ENCODE measurements at places on chromosomes 2 and 18. TPM values are rescaled to one million over a fixed set of nuclear protein-coding genes. Genes with fewer than 3 reads are reported as not detected.
A peak's percentile ranks its signal among the peaks of the same experiment; 100 is the strongest.

GRCh38 chr2:169272010-169272409 is 90.3 kb downstream of the LRP2 start:
- DNase-seq: no peak

GRCh38 chr2:102515851-102516250 is 42.8 kb downstream of the SLC9A4 start:
- DNase-seq: no peak

GRCh38 chr2:10977003-10977402 is 65.3 kb downstream of the KCNF1 start:
- no peak for DNase-seq

DNA sequence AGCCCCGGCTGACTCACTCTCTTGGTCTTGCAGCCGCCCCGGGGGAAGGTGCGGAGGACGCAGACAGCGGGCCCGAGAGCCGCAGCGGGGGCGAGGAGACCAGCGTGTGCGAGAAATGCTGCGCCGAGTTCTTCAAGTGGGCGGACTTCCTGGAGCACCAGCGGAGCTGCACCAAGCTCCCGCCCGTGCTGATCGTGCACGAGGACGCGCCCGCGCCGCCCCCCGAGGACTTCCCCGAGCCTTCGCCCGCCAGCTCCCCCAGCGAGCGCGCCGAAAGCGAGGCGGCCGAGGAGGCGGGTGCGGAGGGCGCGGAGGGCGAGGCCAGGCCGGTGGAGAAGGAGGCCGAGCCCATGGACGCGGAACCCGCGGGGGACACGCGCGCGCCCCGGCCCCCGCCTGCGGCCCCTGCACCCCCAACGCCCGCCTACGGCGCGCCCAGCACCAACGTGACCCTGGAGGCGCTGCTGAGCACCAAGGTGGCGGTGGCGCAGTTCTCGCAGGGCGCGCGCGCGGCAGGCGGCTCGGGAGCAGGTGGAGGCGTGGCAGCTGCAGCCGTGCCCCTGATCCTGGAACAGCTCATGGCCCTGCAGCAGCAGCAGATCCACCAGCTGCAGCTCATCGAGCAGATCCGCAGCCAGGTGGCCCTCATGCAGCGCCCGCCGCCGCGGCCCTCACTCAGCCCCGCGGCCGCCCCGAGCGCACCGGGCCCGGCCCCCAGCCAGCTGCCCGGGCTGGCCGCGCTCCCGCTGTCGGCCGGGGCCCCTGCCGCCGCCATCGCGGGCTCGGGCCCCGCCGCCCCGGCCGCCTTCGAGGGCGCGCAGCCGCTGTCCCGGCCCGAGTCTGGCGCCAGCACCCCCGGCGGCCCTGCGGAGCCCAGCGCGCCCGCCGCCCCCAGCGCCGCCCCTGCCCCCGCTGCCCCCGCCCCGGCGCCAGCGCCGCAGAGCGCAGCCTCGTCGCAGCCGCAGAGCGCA is 12.7 kb downstream of the SALL3 start:
- no peak for DNase-seq

- no peak for DNase-seq
Observed at GRCh38 chr2:129859175-129859574, 120.3 kb upstream of the RAB6C start.

DNA sequence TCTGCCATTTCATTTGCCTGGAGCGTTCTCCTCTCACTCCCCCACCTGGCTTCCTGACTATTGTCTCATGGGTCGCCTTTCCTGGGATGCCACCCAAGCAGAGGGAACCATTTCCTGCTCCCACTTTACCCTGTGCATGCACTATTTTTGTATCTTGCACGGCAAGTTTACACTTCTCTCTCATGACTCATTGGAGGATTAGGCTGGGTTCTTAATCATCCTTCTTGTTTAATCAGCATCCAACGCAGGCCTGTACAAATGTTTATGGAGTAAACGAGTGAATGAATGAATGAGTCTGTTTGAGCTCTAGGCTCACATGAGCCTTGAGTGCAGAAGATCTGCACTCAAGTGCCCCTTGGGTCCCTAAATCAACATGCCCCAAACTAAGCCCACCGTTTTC is 3.8 kb upstream of the ARHGAP25 start:
- DNase-seq: no peak

DNA sequence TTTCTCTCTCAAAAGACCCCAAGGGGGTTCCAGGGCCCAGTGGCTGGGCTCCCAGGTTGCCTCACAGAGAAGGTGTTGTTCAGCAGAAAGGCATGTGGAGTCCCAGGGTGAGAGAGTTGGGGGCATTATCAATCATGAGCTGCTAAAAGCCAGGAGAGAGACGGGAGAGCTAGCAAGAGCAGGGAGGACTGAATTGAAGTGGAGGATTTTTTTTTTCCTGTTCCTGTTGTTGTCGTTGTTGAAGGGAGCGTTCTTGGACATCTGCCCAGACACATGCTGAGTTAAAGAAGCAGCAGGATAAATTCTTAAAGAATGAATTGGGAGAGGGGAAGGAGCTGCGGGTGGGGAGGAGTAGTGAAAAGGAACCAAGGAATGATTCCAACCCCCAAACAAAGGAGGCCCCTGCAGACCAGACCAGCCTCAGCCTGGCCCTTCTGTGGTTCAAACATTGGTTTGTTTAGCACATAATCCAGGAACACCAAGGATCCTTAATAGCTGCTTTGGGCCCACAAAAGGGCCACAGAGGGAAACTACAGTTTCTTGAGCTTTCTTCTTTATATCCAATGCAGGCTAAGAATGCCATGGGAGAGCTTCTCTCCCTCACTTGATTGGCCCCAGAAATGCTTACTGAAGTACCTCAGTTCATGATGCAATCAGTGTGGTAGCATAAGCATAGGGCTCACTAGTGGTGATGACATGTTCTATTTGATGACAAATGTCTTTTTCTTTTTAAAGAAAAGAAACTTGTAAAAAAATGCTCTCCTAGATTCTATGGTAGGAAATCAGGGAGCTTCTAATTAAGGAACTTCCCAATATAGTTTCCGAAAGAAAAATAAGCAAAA is 146.0 kb downstream of the SETBP1 start:
- peak; percentile 92 for DNase-seq

GRCh38 chr2:225097035-225097434 is 54.8 kb upstream of the DOCK10 start:
- DNase-seq: no peak

- DNase-seq: no peak
Observed at GRCh38 chr2:1769703-1770422, 25.5 kb upstream of the PXDN start.

- DNase-seq: no peak
Observed at GRCh38 chr2:1055014-1055595, 104.5 kb downstream of the SNTG2 start.

- peak; percentile 80 for DNase-seq
Observed at GRCh38 chr2:129710670-129711495, 268.6 kb upstream of the RAB6C start.

DNA sequence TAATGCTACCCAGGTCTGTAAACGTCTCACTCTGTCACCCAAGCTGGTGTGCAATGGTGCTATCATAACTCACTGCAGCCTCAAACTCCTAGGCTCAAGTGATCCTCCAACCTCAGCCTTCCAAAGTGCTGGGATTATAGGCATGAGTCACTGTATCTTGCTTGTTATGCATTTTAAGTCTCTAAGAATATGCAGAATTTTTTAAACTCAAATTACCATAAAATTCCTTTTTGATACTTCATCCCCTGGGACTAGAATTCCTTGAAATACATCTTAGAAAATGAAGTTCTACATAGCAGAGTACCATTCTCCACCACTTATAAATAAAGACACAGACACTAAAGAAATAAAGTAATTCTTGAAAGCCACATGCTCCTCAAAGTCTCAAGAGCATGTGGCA is 30.2 kb upstream of the LRATD1 start:
- DNase-seq: no peak

GRCh38 chr18:5914951-5915350 is 19.6 kb upstream of the TMEM200C start:
- DNase-seq: no peak

GRCh38 chr2:105490956-105491355 is 92.1 kb upstream of the FHL2 start:
- DNase-seq: no peak

DNA sequence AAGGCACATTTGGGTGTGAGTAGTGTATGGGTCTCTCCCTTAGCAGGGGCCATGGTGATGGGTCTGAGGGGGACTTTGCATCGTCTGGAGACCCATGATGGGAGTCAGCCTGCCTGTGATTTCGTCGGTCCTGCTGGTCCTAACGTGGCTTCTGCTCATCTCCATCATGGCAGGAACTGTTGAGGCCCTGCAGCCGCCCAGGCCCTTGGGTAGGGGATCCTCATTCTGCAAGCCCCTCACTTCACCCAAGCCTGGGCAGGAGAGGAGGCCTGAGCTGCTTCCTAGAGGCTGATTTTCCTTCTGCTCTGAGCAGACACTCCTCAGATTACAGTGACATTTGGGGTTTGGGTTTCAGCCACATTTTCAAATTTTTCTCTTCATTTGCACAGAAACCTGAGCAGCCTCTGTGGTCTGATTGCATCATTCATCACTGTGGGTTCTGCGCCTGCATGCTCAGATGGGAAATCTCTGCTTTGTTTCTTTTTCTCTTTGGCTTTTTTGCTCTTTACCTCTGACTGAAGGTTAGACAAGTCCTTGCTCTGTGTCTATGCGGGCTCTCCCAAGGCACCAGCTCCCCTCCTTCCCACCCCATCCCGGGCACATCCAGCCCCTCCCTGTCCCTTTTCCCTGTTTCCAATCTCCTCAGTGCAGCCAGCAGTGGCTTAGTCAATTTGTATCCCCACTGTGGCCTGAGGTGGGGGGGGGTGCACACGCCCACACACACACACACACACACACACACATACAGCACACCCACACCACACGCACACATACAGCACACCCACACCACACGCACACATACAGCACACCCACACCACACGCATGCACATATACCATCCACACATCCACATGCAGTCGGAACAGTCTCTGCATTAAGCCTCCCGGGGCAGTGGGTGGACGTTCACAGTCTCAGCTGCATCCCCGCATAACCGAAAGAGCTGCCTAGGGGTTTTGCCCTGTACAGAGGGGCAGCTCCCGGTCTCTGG is 305.4 kb upstream of the HS6ST1 start:
- no peak for DNase-seq

DNA sequence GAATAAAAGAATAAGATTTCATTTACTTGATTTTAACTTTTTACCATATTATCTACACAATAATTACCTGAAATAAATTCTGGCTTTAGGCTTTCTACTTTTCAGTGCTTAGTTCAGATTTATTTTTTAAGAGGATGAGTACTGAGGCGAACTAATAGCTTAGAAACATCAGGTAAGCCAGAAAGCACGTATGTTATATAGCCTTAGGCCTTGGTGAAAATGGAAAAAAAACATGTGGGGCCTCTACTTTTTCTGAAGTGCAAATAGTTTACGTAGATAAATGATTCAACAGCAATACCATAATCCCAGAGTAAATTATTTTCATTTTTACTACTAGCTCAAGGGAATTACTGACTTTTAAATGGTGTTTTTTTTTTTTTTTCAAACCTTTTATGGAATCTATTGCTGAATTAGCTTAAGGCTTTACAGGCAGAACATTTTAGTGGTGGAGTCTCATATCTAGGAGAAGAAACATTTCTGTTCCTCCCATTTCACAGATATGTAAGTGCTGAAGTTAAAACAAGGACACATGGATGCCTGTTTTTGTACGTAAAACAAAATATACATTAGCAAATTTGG is 6.2 kb downstream of the CPS1 start:
- no peak for DNase-seq

- DNase-seq: no peak
Observed at GRCh38 chr2:237979331-237979730, 12.5 kb downstream of the UBE2F start.

DNA sequence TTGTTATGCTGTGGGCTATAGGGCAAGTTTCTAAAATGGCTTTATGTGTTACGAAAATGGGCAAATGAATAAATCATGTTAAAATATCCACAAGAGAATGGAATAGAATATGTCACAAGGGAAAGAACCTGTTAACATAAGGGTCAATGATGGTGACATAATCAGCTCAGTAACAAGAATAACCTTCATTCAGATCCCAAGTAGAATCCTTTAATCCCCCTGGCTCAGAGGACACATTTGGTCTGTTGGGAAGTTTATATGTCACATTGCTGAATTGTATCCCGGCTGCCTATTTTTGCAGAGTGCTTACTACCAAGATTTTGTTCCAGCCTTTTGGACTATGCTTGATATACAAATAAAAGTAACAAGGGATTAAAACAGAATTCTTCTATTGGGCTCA is 13.1 kb upstream of the LGALSL start:
- no peak for DNase-seq

DNA sequence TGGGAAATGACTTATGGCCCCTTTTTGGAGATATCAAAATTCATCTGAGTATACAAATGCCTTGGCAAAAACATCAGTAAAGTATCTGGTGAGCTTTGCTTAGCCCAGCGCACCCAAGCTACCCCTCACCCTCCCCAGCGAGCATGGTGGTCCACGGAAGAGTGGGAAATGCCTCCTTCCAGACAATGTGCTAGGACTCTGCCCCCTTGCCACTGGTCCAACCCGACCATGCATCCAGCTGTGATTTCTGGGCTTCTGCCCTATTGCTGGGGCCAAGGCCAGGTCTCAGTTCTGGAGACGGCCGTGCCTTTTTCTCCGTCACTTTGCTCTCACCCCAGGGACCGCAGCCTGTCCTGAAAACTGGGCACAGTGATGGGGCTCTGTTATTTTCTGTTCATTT is 31.8 kb upstream of the CCL20 start:
- DNase-seq: peak; percentile 65

DNA sequence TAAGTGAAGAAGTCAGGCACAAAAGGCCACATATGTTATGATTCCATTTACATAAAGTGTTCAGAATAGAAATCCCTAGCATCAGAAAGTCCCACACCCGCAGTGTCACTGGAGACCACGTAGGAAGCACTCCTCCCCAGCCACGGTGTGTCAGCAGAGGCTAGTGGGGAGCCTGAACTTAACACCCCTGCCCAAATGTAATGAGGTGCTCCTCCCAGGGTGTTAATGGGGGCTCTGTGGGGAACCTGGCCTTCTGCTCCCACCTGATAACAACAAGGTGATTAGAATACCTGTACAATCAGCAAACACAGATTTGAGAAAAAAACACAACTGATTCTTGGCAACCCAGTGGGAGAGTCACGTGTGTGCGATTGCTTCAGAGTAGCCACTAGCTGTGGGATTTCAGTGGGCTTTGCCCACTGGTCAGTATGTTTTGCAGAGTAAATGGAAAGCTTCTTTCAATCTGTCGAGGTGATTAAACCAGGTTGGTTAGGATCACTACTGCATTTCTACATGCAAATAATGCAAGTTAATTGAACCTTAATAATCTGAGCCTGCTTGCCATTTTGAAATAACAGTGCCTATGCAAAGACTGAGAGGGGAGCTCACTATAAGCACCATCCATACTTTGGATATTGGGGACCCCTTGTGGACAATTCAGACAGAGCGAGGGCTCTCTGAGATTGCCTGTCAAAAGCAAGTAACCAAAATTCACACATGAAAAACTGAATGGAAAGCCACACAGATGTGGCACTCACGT is 20.6 kb upstream of the ATRAID start:
- no peak for DNase-seq

Gene ESPNL
- not detected for total RNA-seq

Gene CABLES1
- 50.9 TPM for total RNA-seq

Gene TDRD15
- not detected for total RNA-seq

Gene BOLA3
- total RNA-seq: 23.1 TPM

Gene BCL11A
- 10.7 TPM for total RNA-seq

Gene ASPRV1
- total RNA-seq: 0.75 TPM

Gene AAK1
- total RNA-seq: 66.0 TPM

Gene TMEM214
- 118 TPM for total RNA-seq

Gene C2orf78
- total RNA-seq: not detected

Gene MAP3K19
- not detected for total RNA-seq

Gene VAMP8
- total RNA-seq: 3.1 TPM

Gene TFCP2L1
- total RNA-seq: not detected

All from osteocyte (in vitro differentiated cells).